ENCODE measurements at places on chromosomes 16 and 17. TPM values are rescaled to one million over a fixed set of nuclear protein-coding genes. Genes with fewer than 3 reads are reported as not detected.

DNA sequence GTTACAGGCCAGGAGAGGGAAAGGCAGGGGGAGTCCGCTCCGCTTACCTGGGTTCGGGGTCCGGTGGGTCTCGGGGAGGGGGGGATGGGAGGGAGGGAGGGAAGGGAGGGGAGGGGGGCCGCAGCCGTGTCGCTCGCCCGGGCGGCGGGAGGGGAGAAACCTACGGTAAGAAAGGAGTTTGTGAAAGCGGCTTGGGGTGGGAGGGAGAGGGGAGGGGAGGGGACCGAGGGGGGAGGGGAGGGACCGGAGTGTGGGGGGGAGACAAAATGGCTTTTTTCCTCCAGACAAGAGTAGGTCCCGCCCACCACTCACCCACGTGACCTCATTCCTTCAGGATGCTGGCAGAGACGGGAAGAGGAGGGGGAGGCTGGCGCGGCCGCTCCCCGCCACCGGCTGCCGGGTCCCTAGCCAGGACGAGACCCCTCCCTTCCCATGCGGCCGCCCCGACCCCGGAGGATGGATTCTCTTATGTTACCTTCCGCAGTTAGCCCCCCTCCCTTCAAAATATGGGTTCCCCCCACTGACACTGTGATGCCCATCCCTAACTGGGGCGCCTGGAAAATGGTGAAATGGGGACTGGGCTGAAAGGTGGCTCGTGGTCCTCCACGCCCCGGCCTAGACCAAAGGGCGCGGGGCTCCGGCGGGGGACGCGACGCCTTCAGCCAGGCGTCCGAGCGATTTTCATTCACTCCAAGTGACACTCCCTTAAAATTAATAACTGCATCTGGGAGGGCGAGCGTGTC, at the start of gene PCGF2:
Gene PCGF2 (minus strand): TSS at position 188 of the 743 bp plus-strand sequence. CDS start 7,934 bp downstream, outside the sequence.
- DNase-seq, result peak; percentile 97

Gene TGFB1I1
- 46.5 TPM for polyA plus RNA-seq

- DNase-seq, result no peak
Measured at GRCh38 chr16:89373355-89374110, 116.8 kb downstream of the ANKRD11 start.

- DNase-seq, result no peak
Measured at GRCh38 chr17:36481829-36482228, 4.7 kb upstream of the ZNHIT3 start.

DNA sequence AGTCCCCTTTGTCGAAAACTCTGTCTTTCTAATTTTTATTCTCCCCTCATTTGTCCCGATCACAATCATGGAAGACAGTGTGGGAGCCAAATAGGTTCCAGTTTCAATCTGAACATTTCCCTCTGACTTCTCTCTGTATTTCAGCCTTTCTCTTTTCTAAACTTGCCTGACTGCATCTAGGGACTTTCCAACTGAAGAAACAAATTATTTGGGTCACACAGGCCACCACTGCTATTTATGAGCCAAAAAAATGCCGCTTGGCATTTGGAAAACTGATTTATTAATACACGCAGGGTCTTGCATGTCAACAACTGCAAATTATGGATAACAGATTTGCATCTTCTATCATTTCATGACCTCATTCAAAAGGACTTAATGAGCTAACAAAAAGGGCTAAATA, 55.2 kb upstream of the ELAC2 start:
- no peak for DNase-seq

- DNase-seq, result peak; percentile 24
Measured at GRCh38 chr17:75950855-75951554, 10.2 kb upstream of the FBF1 start.

GRCh38 chr17:76265624-76266243, 586 bp downstream of the UBALD2 start:
- no peak for DNase-seq

Gene TM4SF5
- polyA plus RNA-seq, result 2.5 TPM

GRCh38 chr16:12819126-12820117, 15.7 kb upstream of the CPPED1 start:
- DNase-seq, result peak; percentile 37

Gene KRT23
- polyA plus RNA-seq, result 0.91 TPM

Measured in renal pelvis (tissue), 12 donors.